ENCODE measurements at places on chromosomes 5 and 9. TPM values are rescaled to one million over a fixed set of nuclear protein-coding genes. Genes with fewer than 3 reads are reported as not detected.
A peak's percentile ranks its signal among the peaks of the same experiment; 100 is the strongest.

The SLC25A2 gene
- 0.19 TPM for total RNA-seq

The FCN2 gene
- not detected for total RNA-seq

The ORM1 gene
- not detected for total RNA-seq

GRCh38 chr5:181053488-181054121 lies 13.5 kb downstream of the BTNL9 start:
- DNase-seq, result peak; percentile 14

- DNase-seq, result no peak
These were observed 55.3 kb upstream of the FSD1L start for GRCh38 chr9:105392531-105392930.

GRCh38 chr5:107505763-107506534 lies 164.8 kb downstream of the EFNA5 start:
- no peak for DNase-seq

DNA sequence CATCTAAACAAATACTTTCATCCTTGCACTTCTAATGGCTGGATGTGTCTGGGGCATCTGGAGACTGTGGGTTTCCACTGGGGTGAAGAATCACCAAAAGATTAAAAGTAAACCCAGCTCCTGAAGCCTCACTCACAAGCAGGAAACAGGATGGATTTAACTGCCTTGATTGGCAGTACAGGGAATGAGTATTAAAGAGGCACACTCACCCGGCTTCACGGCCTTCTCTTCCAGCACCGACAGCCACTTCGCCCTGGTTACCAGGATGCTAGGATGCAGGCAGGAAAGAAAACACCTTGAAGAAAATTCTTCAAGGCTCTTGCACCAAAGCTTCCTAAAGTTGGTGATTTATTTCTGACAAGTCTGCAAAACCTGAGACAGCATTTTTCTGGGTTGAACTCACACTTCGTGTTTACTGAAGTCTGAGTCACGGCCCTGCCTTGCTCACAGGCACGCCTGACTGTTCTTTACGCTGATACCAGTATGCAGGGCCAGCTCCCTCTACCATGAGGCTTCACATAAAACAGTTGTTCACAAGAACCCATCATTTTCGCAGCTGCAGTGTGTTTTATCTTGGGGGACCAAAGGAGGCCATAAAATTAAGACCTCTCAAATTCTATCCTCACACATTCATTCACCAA lies 56.5 kb upstream of the ZNF354A start:
- DNase-seq, result no peak

GRCh38 chr5:1123418-1124147 lies 11.7 kb upstream of the SLC12A7 start:
- DNase-seq, result no peak

GRCh38 chr5:134463991-134464760 lies 52.5 kb upstream of the CDKN2AIPNL start:
- DNase-seq, result no peak

DNA sequence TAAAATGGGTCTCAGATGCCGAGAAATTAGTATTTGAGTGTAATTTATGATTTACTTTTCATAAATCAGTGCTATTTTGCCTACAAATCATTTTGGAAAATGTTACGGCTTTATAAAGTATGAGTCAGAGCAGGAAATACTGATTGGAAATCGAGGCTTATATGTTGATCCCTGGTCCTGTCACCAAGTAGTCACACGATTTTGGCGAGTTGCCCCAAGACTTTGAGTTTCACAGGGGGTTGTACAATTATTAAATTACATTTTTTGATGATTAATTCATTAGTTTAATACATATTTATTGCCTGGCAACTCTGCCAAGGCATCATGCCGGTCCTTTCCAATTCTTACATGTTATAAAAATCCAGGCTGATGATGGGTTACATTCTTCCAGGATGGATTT lies 443.9 kb upstream of the KLF4 start:
- DNase-seq, result no peak

Data from activated CD4-positive, alpha-beta memory T cell treated with anti-CD3 and anti-CD28 coated beads for 36 hours (primary cell).